PC-3 (cell line): ENCODE measurements at places on chromosomes 5 and 9. TPM values are rescaled to one million over a fixed set of nuclear protein-coding genes. Genes with fewer than 3 reads are reported as not detected.

Gene PRRT1B
- not detected in 2 replicates for total RNA-seq

Gene ABL1
- 22.8 and 28.3 TPM in 2 replicates for total RNA-seq

- no peak for DNase-seq
Measured at GRCh38 chr9:24931894-24932293, 386.2 kb upstream of the IZUMO3 start.

DNA sequence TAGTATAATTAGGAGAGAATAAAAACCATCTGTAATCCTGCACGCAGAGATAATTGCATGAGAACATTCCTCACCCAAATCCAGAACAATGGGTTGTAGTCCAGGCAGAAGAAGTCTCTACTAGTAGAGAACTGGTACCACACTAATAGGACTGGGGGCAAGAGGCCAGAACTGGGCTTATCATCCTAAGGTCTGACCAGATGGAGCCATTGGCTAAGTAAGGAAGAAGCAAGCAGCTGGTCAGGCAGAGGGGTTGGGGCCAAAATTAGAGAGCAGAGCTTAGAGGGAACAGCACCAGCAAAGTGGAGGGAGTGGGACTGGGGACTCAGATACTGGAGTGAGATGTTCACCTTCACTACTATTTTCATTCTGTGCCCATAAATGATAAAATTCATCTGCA is 35.4 kb upstream of the MAP1B start:
- no peak for DNase-seq

- DNase-seq = peak; percentile 26
Measured at GRCh38 chr5:64595031-64595855, 89.4 kb downstream of the RGS7BP start.

GRCh38 chr9:121773954-121774714 is 122.7 kb downstream of the DAB2IP start:
- DNase-seq = no peak

DNA sequence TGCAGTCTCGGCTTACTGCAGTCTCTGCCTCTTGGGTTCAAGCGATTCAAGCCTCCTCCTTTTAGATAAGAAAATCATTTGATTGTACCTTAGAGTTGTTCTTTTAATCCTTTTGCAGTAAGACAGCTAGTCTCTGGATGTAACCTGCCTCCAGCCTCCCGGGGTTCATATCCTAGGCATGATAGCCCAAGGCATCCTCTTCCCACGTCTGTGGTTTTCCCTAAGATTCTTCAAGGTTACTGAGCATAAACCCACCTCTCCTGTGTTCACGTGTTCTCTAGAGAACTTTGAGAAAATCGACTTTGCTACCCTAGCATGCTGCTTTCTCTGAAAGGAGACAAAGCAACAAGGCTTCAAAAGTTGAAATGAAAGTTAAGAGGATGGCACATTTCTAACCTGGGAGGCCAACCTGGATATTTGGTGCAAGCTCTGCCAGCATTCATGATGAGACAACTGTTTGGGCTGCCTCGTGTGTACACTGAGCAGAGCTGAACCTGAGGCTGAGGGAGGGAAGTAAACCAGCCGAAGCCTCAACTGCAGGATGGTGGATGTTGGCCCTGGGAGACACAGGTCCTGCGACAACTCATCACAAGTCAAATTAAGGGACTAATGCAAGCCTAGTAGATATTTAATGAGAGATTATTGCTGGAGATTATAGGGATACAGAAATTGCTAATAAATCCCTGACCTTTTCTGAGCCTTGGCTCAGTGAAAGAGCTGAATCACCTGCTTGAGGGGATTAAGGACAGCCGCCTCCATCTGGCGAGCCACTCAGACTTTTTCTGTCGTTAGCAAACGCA is 261.8 kb downstream of the ARHGAP26 start:
- peak; percentile 19 for DNase-seq

- DNase-seq = peak; percentile 71
Measured at GRCh38 chr9:94812343-94812742, 85.8 kb downstream of the AOPEP start.

DNA sequence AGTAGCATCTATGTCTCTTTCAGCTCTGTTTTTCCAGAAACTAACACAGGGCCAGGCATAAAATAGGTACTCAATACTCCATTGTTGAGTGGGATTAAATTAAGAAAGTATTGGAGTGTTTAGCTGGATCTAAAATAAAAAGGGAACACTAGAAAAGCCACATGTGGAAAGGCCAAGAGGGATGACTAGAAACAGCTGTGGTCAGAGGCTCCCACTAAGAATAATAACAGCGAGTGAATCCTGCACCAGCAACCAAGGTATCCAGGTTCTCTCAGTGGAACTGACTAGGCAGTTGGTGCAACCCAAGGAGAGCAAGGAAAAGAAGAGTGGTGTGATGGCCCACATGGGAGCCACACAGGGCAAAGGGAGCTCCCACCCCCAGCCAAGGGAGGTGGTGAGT is 31.5 kb upstream of the RGMB start:
- no peak for DNase-seq
